ENCODE measurements at places on chromosomes 2 and 18.

GRCh38 chr2:120611016-120611415 is 124.7 kb upstream of the GLI2 start:
- DNase-seq, result no peak

DNA sequence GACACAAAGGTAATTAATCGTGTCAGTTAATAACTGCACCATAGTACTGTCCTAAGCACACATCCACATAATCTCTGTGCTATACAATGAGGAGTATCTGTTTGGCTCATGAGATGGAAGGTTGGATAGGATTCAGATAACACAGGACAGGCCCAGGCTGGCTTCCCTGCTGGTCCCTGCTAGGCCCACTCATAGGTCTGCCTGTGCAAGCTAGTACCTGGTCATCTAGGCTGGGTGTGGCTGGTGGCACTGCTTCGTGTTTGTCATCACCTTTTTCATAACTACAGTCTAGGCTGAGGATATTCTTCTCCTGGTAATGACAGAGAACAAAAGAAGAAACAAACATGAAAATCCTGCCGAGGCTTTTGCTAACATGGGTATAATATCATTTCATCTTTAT is 392.8 kb downstream of the TRIB2 start:
- no peak for DNase-seq

GRCh38 chr2:3557639-3558204 is 411 bp downstream of the RNASEH1 start:
- no peak for DNase-seq

DNA sequence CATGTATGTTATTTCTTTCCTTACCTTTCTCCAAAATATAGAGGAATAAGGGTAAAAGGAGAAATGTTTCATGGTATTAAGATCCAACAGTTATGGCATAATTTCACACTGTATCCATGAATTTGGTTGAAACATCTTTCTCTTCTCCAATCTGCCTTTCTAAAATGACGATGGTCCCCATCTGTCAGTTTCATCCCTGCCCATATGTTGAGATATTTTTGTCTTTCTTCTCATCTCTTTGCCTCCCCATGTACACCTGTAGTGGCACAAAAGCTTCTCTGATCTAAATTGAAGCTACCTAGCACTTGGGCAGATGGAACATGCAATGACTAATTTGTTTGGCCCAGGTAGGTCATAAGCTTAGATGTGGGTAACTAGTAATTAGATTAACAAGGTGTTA is 90.7 kb upstream of the LRRTM1 start:
- no peak for DNase-seq

DNA sequence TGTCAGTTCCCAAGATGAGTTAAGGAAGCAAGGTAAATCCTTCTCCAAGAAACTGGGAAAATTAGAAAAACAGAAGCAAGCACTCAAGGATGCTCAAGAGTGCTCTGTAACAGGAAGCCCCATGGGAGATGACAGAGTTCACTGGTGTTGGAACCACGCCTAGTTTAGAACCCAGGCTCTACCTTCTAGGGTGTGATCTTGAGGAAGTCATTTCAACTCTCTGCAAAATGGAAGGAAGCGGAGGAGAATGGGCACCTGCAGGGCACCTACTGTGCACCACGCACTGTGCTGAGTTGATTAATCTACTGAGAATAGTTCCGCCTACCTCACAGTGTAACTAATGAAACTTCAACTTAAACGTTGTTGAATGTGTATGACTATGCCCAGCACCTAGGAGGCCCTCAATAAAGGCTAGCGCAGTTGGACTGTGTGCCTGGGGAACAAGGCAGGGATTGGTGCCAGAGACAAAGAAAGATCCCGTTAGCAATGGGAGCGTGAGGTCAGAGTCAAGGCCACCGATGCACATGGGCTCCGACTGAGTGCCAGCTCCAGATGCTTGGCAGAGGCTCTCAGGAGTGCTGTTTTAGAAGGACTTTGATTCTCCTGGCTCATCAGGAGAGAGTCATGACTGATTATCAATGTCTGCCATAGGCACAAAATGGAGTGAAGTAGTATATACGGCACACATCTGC is 93.7 kb downstream of the MAPK4 start:
- no peak for DNase-seq

DNA sequence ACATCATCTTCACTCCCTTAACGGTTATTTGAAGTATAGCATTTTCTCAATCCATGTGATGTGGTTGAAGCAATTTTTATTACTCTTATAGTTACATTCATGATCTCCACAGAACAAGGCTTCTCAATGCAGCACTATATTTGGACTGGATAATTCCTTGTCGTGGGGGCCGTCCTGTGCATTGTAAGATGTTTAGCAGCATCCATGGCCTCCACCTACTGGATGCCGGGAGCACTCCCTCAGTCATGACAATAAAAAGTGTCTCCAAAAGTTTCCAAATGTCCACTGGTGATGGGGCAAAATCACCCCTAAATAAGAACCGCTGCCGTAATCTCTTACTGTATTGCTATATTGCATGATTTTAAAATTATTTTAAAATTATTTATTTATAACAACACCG is 110.6 kb upstream of the DDX18 start:
- no peak for DNase-seq

DNA sequence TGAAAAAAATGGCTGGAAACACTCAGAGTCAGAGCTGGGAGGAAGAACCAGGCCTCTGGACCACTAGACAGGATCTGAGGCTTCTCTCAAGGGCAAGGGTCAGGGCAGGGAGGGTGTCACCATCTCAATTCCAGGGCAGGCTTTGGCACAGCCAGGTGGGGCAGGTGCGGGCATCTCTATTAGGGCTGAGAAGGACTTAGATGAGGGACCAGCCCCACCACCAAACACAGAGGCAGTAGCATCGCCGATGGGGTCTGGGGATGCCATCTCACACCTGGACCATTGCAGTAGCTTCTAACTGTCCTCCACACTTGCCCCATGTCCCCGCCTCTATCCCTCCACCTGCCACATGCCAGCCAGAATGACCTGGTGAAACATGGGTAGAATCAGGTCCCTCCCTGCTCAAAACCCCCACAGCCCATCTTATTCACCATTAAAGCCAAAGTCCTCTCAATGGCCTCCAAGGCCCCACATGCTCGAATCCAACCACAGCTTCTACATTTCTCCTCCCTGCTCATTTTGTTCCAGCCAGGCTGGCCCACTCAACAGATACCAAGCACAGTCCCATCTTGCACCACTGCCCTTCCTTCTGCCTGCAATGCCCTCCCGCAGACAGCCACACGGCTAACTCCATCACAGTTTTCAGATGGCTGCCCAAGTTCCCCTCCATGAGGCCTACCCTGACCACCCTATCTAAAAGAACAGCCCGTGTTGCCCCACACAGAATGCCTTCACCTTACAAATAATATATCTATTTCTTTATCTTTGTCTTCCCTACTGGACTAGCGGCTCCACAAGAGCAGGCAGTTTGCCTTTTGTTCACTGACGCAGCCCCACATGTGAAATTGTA is 177.4 kb downstream of the SMAD2 start:
- no peak for DNase-seq

GRCh38 chr2:43358410-43359201 is 132.2 kb upstream of the ZFP36L2 start:
- DNase-seq, result no peak

DNA sequence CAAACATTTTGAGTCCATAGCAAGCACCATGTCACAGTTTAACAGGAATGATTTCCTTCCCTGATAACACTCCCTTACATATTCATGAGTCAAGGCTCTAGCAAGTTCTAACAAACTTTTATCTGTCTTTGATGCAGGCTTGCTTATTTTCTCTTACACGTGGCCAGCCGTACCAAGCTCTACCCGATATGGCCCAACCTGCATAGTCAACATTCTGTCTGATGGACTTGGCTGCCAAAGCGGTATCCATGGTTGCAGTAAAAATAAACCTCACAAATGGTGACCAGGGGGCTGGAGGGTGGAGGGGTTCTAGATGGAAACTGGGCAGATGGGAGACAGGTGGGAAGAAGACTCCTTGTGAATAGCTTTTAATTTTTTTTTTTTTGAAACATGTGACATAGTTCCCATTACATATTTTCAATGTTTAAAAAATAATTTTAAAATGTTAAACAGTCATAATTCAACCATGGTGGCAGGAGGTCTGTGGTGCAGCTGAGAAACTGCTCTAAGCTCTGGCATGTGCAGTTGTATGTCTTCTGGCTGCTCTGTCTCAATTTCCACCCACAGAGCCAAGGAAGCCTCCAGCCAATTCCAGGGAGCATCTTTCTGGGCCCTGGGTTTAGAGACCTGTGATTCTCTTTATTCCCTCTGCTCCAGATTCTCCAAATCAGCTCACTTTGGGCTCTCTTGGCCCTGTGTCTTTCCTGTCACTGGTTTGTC is 20.7 kb upstream of the CXCR1 start:
- no peak for DNase-seq

- no peak for DNase-seq
Measured at GRCh38 chr2:42764096-42764495, at the start of gene OXER1. TSS of gene OXER1 (minus strand) at chr2:42764135. CDS start at chr2:42764062, 73 bp downstream.

DNA sequence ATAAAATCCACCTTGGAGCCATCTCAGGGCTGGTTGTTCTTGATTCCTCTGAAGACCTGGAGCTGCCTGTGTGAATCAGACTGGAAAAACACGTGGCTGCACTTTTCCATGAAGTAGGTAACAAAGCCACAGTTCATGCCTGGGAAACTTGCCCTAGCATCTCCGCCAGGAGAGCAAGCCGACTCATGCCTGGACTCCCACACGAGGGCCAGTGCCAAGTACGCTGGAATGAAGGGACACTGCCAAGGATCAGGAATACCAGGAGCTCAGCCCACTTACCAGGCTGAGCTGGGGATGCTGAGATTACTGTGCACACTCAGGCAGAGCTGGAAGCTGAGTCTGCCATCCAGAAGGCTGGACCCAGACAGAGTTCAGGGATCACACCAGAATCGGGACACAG is 10.9 kb upstream of the FHL2 start:
- DNase-seq, result peak; percentile 89
